ENCODE measurements at places on chromosomes 6 and 20.

GRCh38 chr20:58642441-58642840 lies 8.6 kb upstream of the STX16 start:
- no peak for DNase-seq

DNA sequence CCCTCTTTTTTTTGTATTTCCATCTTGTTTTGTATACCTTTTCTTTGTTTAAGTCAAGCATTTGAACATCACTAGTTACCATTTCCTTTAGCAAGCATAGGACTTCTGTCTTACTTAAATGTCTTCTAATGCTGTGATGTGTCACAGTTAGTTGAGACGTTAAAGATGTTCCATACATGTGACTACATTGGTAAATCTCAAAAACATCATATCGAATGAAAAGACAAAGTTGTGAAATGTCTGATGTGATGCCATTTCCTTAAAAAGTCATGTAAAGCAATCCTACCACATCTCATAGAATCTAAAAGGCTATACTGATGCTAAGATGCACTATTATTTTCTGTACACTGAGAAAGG lies 26.8 kb downstream of the SLC16A10 start:
- no peak for DNase-seq

- DNase-seq, result no peak
Observed at GRCh38 chr20:16003310-16003709, 569.9 kb downstream of the KIF16B start.

GRCh38 chr6:2439082-2439481 lies 193.7 kb upstream of the GMDS start:
- no peak for DNase-seq

- DNase-seq, result no peak
Observed at GRCh38 chr20:2305479-2305878, 9.7 kb downstream of the TGM3 start.
